Right atrium auricular region (tissue), 2 donors: ENCODE measurements at places on chromosomes 2 and 18.

GRCh38 chr2:128941751-128942150 is 623.1 kb upstream of the HS6ST1 start:
- DNase-seq = no peak

- DNase-seq = no peak
These were observed 71.3 kb upstream of the PID1 start for GRCh38 chr2:229342376-229342775.

GRCh38 chr2:145669301-145669700 is 1149.4 kb upstream of the ZEB2 start:
- no peak for DNase-seq

- peak; percentile 77 for DNase-seq
These were observed 124.7 kb upstream of the PPP1CB start for GRCh38 chr2:28626891-28627421.

DNA sequence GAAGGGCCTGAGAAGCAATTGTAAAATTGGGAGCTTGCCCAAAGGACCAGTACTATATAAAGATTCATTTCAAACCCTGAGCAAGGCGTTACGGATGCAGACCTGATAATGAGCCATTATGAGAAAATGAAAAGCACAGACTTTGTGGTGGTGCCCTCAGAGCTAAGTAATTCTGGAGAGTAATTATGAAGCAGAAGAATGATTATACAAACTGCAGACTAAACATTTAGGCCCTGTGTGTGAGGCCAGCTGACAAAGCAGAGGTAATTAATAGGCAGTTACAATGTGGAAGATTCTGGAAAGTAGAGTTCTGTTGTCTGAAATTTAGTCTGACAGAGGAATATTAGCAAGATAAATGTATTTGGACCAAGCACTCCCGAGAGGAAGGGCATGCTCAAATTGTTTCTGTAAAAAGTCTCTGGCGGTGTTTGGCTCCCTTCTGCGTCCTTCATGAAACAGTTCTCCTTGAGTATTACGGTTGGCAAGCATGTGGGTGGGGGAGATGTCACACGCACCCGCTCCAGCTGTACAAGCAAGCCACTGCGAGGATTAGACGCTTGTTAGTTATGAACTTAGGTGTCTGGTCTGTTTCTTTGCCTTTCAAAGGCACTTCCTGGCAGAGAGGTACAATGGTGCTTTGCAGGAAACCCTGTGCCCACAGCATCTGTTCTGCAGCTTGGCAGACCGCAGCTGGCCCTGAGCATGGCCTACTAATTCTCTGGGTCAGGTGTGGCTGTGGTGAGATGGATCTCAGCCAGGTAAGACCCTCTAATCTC is 45.5 kb downstream of the CDC42EP3 start:
- no peak for DNase-seq

DNA sequence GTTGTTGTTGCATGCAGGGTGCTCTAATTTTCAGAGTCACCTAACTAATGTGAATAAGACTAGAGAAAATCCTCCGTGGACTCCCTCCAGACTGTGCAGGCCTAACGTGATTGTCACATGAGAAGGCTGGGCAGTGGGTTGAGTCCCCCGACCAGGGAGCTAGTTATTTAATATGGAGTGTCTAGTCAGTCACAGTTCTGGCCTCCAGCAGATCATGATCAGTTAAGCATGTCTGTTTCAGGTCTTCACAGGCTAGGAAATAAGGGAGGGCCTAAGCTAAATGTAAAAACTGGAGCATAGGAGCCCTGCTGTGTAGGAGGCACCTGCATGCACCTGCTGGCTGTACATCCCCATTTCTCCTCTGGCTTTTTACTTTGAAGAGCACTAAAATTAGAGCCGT is 86.8 kb downstream of the PRPF40A start:
- DNase-seq = no peak

DNA sequence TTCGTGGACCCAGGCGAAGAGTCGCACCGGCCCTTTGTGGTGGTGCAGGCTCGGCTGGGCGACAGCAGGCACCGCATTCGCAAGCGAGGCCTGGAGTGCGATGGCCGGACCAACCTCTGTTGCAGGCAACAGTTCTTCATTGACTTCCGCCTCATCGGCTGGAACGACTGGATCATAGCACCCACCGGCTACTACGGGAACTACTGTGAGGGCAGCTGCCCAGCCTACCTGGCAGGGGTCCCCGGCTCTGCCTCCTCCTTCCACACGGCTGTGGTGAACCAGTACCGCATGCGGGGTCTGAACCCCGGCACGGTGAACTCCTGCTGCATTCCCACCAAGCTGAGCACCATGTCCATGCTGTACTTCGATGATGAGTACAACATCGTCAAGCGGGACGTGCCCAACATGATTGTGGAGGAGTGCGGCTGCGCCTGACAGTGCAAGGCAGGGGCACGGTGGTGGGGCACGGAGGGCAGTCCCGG is 3.5 kb downstream of the INHBB start:
- no peak for DNase-seq

GRCh38 chr2:239178484-239178883 is 222.3 kb downstream of the HDAC4 start:
- no peak for DNase-seq

DNA sequence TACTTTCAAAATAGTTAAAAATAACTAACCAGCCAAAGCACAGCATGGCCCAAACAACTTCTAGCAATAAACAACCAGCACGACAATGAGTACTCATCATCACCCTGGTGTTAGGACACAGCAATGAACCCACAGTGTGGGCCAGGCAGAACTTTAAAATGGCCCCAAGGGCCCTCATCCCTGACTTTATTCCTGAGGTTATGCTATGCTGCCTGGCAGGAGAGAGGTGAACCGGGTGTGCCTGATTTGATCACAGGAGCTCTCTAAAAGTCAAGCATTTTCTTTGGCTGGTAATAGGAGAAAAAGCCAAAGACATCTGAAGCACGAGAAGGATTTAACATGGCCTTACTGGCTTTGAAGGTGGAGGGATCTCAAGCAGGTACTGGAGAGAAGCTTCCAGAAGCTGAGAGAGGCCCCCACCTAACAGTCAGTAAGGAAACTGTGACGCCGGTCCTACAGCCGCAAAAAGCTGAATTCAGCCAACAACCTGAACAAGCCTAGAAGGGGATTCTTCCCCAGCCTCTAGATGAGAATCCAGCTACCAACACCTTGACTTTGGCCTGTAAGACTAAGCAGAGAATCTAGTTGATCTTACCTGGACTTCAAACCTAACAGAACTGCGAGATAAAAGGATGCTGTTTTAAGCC is 115.4 kb downstream of the DDX1 start:
- DNase-seq = no peak

DNA sequence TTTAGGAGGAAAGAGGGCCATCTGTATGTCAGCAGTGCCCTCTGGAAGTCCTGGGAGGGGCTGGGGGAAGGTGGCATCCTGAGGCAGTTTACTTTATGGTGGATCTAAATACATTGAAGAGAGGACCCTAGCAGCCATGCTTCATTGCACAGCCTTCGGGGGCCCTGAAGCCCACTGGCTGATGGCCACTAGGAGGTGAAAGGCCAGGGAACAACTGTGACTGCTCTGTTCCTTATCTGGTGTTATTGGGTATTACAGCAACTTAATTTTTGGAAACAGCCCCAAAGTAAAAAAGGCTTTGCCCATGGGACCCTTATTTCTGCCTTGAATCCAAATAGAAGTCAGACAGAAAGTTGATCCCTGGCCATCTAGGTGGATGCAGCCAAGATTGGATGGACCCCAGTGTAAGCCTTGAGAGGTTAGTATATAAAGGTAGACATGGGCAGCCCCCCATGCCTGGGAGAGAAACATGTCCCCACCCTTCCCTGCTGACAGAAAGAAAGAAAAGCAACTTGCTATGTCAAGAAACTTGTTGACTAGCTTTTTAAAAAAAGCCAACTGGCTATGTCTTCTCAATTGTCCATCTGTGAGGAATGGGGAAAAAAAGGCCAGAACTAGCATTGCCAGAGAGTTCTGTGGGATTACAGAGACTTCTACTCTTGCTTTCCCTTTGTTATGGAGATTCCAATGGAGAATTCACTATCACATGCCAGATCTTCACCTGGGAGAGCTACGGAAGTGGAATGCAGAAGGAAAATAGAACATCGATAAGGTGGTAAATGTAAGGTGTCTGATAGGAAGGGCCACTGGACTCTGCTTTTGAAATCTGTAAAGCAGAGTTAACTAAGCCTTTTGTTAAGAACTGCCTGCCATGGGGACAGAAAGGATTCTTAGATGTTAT is 58.6 kb upstream of the OSR1 start:
- no peak for DNase-seq

GRCh38 chr2:31297751-31298150 is 63.8 kb downstream of the EHD3 start:
- no peak for DNase-seq

GRCh38 chr2:37776487-37776886 is 105.0 kb upstream of the CDC42EP3 start:
- DNase-seq = no peak

DNA sequence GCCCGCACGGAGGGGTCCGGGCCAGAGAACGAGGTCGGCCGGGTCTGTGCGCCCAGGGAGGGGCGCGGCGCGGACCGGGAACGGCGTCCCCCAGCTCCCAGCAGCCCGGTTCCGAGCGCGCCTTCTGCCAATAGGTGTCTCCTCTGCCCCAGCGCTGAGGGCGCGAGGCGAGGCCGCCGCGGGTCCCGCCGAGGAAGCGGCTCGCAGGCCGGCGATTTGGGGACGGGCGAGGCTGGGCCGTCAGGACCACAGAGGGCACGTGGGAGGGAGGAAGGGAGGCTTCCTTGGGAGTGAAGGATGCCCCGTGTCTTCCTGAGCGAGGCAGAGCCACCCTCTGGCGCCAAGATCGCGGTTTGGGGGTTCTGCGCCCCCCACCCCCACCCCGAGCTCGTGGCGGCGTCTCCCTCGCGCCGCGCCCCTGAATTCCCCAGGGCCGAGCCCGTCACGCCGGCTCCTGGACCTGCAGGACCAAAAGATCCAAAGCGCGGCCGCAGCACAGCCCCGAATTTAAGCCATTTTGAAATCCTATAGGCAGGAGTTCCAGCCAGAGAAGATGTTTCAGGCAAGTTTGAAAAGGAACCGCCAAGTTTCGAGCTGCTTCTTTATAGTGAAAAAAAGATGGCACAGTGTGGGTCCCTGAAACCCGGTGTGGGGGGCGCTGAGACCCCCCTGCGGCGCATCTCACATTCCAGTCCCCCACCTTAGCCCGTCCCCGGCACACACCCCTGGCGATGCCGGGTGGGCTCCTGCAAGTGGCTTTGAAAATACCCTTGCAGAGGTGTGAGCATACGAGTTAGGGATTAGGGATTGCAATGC is 909 bp downstream of the NFATC1 start:
- no peak for DNase-seq

GRCh38 chr18:45653090-45653489 is 37.8 kb downstream of the SLC14A2 start:
- DNase-seq = no peak

DNA sequence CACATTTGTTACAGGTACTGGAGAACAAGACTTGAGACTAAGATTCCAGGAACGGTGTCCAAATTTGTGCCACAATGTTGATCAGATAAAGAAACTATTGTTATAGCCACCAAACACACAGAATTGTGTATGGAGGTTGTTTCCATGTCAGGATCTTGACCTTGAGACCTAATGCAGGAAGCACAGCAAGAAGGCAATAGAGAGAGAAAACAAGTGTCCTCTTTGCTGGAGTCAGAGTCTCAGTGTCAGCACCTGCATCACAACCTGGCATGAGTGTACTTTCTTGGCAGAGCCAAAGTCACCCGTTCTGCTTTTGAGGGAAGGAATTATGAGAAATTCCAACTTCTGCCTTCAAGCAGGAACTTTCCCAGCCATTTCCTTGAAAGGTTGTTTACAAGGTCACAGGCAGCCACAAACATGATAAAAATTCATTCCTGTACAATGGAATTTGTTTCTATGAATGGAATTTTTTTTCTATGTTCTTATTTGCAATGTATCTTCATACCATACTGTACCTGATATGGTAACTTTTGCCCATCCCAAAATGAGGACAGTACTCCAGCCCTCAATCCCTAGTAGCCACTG is 118.4 kb downstream of the PKP4 start:
- no peak for DNase-seq

DNA sequence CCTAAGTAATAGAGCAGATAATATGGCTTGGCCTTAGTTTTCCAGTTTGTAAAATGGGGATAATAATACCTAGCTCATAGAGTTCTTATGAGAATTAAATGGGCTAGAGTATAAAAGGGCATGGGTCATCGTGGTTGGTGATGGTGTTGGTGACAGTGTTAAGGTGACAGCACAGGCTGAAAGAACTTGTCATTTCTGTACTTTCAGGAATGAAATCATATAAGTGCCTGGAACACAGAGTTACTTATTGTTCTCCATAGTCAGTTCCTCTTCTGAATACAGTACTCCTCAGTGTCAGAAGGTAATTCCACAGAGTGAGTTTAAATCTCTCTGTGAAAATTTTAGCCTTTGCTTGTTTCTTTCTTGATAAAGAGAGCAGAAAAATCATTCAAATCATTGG is 42.4 kb downstream of the KIF5C start:
- DNase-seq = no peak

DNA sequence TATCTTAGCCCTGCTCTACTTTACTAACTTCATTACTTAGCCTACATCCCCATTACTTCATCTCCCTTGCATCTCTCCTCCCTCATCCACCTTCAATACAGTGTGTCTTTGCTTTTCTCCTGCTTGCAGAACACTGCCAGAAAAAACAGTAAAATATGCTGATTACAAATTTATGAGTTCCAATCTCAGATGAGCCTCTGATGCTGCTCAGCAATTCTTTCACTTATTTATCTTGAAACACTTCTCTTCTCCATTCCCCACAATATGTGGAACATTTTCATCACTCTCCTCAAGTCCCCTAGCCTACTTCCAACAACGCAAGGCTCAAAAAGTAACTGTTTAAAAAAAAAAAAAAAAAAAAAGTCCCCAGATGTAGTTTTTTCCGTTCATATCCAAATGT is 7.1 kb downstream of the VPS54 start:
- no peak for DNase-seq

DNA sequence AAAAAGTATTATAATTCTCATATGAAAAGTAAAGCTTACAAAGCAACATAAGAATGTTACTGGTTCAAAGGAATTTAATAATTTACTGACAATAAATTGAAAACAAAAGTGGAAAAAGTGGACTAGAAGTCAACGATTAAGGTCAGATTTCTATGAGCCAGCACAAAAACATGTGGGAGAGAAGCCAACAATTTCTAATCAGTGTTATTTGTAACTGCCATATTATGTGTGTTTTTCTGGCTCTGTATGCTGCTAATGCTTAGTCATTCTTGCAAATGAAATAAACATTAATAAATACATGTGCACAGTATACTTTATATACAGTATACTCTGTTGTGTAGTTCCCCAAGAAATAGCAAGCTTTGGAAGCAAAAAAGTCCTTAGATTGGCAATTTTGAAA is 301.3 kb upstream of the RGPD4 start:
- DNase-seq = no peak

DNA sequence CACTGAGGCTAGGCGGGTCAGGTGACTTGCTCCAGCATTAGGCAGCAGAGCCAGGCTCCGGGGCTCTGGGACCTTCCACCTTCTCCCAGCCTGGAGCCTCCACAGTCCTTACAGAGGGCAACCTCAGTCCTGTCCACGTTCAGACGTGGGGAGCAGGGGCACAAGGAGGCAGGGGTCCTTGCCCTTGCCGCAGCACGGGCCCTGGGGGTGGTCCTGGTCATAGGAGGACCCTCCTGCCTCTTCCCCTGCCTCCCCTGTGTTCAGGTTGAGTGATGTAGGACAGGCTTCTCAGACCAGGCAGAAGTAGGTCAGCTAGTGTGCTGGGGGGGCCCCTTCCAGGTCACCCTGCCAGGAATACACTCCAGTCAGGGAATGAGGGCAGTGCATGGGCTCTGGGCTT is 5.4 kb upstream of the ARHGEF4 start:
- DNase-seq = no peak
